ENCODE measurements at places on chromosomes 11 and 22.

DNA sequence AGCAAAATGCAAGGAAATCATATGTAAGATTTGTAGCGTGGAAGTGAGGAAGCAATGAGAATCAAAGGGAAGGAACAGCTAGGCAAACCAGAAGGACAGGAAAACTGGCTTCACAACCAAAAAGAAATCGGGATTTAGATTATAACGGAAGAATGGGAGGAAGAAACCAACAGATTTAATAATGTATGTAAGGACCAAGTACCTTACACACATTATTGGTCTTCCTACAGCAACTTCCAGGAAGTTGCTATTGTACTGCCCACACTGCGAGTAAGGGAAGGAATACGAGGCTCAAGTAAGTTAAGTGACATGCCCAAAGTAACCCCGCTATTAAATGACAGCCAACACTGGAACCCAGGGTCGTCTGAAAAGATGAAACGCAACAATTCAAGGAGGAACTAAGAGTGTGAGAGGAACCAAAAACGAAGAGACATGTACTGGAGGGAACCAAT, 473 bp downstream of the TXN2 start:
- DNase-seq, result no peak

DNA sequence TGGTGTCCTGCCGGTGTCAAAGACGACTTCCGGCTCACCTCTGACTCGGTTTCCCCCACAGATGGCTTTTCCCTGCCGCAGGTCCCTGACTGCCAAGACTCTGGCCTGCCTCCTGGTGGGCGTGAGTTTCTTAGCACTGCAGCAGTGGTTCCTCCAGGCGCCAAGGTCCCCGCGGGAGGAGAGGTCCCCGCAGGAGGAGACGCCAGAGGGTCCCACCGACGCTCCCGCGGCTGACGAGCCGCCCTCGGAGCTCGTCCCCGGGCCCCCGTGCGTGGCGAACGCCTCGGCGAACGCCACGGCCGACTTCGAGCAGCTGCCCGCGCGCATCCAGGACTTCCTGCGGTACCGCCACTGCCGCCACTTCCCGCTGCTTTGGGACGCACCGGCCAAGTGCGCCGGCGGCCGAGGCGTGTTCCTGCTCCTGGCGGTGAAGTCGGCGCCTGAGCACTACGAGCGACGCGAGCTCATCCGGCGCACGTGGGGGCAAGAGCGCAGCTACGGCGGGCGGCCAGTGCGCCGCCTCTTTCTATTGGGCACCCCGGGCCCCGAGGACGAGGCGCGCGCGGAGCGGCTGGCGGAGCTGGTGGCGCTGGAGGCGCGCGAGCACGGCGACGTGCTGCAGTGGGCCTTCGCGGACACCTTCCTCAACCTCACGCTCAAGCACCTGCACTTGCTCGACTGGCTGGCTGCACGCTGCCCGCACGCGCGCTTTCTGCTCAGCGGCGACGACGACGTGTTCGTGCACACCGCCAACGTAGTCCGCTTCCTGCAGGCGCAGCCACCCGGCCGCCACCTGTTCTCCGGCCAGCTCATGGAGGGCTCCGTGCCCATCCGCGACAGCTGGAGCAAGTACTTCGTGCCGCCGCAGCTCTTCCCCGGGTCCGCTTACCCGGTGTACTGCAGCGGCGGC, 5.5 kb downstream of the B3GNT6 start:
- no peak for DNase-seq

- no peak for DNase-seq
Observed at GRCh38 chr11:110763249-110764011, 51.2 kb upstream of the ARHGAP20 start.

DNA sequence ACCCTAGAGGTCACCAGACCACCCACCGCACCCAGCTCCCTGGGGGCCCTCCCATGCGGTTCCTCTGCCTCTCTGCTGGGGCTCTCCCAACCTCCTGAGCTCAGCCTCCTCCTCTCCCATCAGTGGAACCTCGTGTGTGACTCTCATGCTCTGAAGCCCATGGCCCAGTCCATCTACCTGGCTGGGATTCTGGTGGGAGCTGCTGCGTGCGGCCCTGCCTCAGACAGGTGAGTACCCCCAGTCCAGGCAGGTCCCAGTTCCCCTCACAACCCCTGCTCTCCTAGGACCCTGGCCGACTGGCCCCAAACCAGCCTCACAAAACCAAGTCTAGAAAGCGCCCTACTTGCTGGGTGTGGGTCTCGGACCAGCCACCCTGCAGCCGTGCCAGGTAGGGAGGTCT, 1.6 kb downstream of the SLC22A12 start:
- no peak for DNase-seq

GRCh38 chr22:35506259-35506570, 34.4 kb upstream of the RASD2 start:
- DNase-seq, result no peak

GRCh38 chr11:115501502-115501892, 2.7 kb downstream of the CADM1 start:
- no peak for DNase-seq

- no peak for DNase-seq
Observed at GRCh38 chr11:833849-834311, 1.1 kb downstream of the CD151 start.

DNA sequence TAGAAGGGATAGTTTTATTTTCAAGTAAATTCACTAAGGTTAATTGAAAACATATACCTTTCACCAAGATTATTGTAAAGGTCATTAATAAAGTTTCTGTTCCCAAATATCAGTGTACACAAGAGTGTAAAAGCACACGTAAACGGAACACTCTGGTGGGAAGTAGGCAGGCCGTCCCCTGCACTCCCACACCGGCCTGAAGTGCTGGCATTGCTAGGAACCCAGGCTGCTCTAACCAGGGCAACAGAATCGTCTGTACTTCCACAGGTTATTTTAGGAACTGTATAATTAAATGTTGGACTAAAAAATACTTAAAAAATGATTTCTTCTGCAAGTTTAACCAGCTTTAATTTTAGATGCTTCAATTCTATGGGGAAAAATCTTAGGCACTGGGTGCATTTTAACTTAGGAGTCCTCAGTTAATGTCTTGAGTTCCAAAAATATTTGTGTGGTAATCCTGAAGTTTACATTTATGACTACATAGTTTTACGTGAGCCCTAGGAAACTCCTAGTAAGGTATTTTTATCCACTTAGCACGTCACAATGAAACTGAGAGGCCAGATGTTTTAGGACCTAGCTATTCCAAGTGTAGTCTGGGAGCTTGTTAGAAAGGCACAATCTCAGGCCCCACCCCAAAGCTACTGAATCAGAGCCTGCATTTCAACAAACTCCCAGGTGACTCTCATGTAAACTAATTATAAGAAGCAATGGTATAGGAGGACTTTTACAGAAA, 31.2 kb downstream of the KMT5B start:
- DNase-seq, result no peak

DNA sequence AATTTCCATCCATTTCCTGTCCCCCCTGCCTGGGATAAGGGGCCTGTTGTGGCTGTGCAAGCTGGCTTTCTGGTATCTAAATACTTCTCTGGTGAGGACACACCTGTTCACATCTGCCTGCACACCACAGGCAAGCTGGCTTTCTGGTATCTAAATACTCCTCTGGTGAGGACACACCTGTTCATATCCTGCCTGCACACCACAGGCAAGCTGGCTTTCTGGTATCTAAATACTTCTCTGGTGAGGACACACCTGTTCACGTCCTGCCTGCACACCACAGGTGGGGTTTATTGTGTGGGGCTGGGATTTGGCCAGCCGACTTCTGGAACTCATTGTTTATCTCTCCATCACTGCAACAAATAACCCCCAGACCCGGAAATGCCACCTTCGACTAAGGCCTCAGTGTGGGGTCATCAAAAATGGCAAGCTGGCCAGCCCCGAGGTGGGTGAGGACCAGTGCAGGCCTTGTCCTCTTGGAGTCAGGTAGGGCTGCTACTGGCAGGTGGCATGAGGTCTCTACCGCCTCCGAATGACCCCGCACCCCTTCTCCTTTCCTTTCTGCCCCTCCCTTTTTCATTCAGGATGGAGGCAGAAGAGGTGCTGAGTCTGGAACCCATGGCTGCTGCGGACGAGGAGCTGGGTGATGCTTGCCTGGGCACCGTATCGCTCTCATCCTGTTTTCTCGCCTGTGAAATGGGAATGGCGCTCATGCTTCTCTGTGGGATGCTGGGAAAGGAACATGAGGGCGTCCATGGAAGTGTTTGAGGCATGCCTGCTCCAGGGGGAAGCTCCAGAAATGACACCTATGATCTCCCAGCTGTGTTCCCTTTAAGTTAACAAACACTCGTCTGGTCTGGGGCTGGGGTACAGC, 43.5 kb upstream of the MYEOV start:
- no peak for DNase-seq

GRCh38 chr11:29255401-29255800, 761.4 kb downstream of the KCNA4 start:
- DNase-seq, result no peak

- DNase-seq, result no peak
Observed at GRCh38 chr11:88475991-88476418, 138.5 kb upstream of the CTSC start.

DNA sequence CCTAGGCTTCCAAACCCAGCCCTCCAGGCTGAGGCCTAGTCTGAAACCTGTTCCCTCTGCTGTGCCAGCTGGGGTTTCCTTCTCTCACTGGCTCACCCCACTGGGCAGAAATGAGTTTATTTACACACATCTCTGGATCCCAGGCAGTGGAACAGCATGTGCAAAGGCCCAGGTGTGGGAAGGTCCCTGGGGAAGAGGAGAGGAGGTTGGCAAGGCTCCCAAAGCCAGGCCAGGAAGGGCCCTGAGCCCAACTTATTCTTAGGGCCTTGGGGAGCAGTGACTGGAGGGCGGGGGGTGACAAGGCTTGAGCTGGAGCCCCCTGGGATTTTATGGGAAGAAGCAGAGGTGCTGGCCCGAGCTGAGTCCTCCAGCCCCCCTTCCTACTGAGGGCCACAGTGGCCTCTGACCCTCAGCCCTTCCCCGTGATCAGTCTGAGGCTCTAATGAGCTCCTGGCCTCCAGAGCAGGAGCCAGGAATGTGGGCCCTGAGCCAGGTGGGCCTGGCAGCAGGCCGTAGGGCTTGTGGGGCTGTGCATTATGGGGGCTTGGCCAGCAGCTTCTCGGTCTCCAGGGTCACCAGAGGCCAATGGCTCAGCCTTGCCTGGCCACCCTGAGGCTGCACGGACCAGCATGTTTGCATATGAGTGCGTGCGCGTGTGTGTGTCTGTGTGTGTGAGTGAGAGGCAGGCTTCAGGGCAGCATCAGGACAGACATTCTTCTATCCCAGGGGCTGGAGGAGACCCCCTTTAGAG, 2.9 kb downstream of the MYO7A start:
- DNase-seq, result no peak

DNA sequence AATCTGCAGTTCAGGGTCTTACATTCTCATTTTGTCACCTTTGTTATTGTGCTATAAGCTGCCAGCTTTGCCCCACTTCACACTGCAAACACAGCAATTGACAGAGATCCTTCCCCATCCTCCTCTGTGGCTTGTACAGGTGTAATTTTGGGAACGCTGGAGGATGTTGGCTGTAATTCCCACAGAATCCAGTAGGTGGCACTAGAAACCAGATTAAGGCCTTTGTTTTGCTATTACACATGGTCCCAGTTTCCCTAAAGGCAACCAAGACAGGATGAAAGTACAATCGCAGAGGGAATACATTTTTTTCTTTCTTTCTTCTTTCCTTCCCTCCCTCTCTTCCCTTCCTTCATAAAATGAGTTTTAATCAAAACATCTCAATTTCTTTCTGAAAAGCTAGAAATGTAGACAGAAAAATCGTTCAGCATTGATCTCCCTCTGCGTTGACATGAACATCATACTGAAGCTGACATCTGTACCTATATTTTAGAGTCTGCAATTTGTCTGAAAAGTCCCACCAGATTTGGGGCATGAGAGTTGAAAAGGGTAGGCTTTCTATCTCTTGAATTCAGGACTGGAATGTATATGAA, 21.3 kb upstream of the NELL1 start:
- DNase-seq, result peak; percentile 15

DNA sequence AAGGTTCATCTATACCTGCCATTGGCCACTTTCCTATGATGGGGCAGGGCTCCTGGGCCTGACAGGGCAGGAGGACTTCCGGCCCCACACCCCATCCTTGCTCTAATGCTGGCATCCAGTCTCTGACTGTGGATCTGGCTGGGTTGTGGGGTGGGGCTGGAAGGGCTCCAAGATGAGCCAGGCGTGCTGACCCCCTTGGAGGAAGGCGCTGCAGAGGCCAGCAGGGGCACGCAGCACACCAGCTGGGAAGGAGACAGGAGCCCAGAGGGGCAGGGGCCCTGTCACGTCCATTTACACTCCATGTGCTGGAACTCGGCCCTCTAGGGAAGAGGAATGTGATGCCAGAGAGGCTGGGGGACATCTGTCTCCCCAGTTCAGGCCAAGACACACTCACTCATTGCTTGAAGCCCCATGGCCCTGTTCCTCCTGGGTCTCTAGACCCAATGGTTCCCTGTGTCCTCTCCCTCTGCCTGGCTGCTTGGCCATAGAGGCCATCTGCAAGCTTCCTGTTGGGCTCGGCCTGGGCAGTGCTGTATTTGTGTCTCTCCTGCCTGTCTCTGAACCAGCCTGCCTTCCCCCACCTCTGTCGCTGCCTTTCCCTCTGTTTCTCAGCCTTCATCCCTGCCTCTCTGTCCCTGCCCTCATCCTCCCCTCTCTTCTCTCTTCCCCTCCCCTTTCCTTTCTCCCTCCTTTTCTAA, 67.5 kb upstream of the NECTIN1 start:
- no peak for DNase-seq

DNA sequence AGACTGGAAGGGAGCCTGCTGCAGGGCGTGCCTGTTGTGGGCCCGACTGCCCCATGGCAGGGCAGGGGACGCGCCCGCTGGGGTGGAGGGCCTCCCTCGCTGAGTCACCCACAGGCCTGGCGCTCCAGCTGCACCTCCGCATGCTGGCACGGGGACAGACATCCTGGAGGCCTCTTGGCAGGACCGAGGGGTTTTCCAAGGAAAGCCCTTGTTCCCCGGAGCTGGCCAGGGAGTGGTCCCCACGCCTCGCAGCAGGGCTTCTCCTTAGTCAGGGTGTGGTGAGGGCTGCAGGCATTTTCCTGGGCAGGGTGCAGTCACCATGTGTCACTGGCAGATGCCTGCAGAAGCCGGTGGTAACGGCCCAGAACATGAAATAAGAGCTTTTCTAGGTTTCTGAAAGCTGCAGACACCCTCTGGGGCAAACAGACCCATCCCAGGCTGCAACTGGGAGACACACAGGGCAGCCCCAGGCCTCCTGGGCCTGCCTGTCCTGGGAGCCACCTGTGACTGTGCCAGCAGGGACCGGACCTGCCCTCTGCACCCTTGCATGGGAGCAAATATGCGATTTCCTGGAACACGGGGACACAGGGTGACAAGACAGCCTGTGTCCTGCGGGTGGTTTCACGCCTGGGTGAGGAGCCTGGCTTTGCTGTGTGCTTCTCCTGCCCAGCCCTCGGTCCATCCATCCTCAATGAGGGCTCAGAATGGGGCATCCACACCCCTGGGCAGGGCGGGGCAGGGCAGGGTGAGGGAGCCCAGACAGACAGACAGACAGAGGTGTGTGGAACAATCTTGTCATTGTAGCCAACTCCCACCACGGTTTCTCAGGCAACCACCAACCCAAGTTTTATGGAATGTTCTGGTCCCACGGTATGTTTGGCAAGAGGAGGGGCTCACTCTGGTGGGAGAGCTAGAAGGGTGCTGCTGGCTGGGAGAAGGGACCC, 43.2 kb upstream of the FADD start:
- no peak for DNase-seq
